ENCODE measurements at places on chromosomes 13 and 19.
A peak's percentile ranks its signal among the peaks of the same experiment; 100 is the strongest.

DNA sequence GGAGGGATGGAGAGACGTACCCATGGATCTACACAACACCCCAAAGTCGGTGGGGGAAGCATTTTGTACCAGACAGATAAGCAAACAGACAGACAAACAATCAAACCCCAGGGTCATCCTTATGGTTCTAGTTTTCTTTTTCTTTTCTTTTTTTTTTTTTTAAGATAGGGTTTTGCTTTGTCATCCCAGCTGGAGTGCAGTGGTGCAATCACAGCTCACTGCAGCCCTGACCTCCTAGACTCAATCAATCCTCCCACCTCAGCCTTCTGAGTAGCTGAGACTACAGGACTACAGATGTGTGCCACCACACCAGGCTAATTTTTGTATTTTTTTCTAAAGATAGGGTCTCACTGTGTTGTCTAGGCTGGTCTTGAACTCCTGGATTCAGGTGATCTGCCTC lies 17.9 kb upstream of the FBL start:
- no peak for DNase-seq
- no peaks in the 10 kb centered on the region for H3K36me3 ChIP-seq
- H3K4me1 ChIP-seq, result no peaks in the 10 kb centered on the region
- H3K27ac ChIP-seq, result no peak overlapping the region
- no peaks in the 10 kb centered on the region for H3K27me3 ChIP-seq

- H3K27ac ChIP-seq, result no peak within 1 kb of the TSS
- peaks cover 3% of the 10 kb centered on the region for H3K36me3 ChIP-seq
- peak; percentile 90 for DNase-seq
- no peaks in the 10 kb centered on the region for H3K4me1 ChIP-seq
- no peaks in the 10 kb centered on the region for H3K27me3 ChIP-seq
Observed at GRCh38 chr19:48325265-48325910, at the start of gene EMP3. Gene EMP3, plus strand, starts transcription at chr19:48325552. Its CDS starts 1,293 bp downstream, at chr19:48326845.

GRCh38 chr13:27634231-27634630 lies 12.5 kb downstream of the POLR1D start:
- no peak for DNase-seq
- no peak overlapping the region for H3K27ac ChIP-seq

GRCh38 chr19:8335343-8336071 lies 7.6 kb downstream of the KANK3 start:
- peaks cover 18% of the 10 kb centered on the region for H3K27me3 ChIP-seq
- no peaks in the 10 kb centered on the region for H3K4me1 ChIP-seq
- no peak overlapping the region for H3K27ac ChIP-seq
- H3K36me3 ChIP-seq, result peaks cover 2% of the 10 kb centered on the region

- DNase-seq, result no peak
- peaks cover 1% of the 10 kb centered on the region for H3K36me3 ChIP-seq
Observed at GRCh38 chr13:63094717-63095116, 1679.1 kb upstream of the PCDH20 start.

DNA sequence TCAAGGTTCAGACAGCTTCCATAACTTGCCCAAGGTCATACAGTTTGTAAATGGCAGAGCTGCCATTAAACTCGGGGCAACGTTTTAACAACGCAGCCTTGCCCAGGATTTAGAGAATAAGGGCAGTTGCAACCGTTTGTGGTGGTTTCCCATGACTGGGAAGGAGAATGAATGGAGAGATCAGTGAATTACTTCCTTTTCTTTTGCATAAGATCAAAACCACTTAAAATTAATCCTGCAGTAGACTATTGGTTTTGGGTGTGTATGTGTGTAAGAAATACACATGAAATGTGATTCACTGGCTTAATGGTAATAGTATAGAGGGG lies 179.1 kb upstream of the MIR17HG start:
- no peaks in the 10 kb centered on the region for H3K27me3 ChIP-seq
- H3K4me1 ChIP-seq, result no peaks in the 10 kb centered on the region
- no peak overlapping the region for H3K4me3 ChIP-seq
- DNase-seq, result no peak
- no peaks in the 10 kb centered on the region for H3K36me3 ChIP-seq

GRCh38 chr13:54124700-54125099 lies 1096.1 kb downstream of the OLFM4 start:
- no peak overlapping the region for H3K4me3 ChIP-seq
- no peaks in the 10 kb centered on the region for H3K27me3 ChIP-seq
- H3K27ac ChIP-seq, result no peak overlapping the region
- H3K36me3 ChIP-seq, result no peaks in the 10 kb centered on the region
- H3K4me1 ChIP-seq, result no peaks in the 10 kb centered on the region

GRCh38 chr13:106522898-106523525 lies 12.4 kb downstream of the EFNB2 start:
- H3K4me3 ChIP-seq, result no peak overlapping the region
- peaks cover 25% of the 10 kb centered on the region for H3K4me1 ChIP-seq
- no peak overlapping the region for H3K27ac ChIP-seq
- no peak for DNase-seq
